NCI-H1048 (cell line): ENCODE measurements at places on chromosomes 1 and 21.

- no peak for DNase-seq
Observed at GRCh38 chr1:93692026-93692425, 10.4 kb upstream of the BCAR3 start.

DNA sequence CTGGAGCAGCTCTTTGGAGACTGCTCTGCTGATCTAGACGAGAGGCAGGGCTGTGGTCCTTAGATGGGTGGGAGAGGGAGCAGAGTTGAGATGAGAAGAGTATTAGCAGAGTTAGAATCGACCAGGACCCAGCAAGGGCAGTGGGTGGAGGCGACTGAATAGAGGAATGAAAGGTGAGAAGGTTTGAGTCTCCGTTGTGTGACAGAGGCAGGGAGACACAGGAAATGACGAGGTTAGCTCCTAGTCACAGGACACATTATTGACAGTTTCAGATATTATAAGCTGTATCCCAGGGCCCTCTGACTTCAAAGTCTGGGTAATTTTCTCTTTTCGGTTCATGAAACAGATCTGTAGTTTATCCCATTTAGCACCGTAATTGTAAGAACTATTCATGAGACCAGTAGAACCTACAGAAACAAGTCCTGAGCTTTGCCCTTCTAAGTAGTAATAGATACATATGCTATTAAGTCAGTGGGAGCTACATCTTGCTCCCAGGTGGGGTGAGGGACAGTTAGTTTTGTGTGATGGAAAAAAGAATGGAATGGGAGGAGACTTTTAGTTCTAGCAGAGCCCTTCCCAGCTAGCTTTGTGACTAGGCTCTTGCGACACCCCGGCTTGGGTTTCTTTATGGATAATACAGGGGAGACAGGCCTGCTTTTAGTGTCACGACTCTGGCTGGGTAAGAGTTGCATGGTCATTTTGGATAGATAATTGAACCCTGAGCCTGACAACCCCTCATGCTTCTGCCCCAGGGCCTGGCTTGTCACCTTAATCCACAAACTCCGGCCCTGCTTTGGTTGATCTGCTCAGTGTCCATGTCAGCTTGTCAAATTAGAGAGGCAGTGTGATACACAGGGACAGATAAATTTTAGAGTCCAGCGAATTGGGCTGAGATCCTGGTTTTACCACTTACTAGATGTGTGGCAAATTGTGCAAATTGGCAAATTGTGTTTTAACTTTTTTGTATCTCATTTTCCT, 70.2 kb downstream of the UCK2 start:
- no peak for DNase-seq

DNA sequence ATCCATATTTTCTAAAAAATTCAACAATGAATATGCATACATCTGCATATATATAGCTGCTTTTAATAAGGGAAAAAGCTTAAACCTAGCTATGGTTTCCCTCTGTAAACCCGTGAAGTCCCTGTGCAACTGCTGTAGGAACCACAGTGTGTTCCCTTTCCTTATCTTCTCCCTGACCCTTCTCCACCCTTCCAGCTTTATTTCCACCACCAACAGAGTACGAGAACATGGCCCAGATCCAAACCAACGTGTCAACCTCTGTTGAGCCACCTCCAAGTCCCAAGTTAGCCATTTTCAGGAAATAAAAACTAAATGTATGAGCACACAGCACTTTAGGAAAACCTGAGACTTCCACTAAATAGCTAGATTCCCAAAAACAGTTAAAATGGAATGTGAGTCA, 20.3 kb downstream of the SUSD4 start:
- no peak for DNase-seq

DNA sequence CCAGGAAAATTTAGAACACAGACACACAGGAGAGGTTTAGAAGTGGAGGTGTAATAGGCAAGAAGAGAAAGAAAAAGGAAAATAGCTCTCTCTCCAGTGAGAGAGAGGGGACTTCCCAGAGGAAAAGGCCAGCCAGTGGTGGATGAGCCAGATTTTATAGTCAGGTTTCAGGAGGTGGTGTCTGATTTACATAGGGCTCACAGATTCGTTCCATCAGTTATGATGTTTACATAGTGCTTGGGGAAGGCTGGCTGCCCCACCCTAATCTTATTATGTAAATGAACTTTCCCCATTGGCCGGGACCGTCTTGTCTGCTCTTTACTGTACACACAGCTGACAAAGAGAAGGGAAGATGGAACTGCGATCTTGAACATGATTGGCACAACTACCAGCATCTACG, 797.3 kb downstream of the PLA2G4A start:
- DNase-seq = peak; percentile 58

DNA sequence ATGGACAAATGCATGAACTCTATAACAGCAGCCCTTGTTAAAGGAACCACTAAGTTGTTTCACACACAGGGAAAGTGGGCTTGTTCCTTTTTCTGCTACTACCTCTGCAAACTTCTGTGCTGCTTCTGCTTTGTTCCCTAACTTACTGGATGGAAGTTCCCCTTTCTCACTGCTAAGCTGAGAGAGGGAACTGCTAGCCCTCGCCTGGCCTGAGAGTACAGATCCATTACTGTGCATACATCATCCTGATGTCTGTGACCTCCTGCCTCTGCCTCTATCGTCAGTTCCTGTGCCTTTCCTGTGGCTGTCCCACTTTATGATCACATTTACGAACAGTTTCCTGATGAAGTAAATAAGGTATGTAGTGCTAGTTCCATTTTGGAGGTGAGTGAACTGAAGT, 3.5 kb downstream of the GNAT2 start:
- DNase-seq = no peak

- no peak for DNase-seq
Observed at GRCh38 chr1:156289857-156290256, 5.6 kb downstream of the GLMP start.

DNA sequence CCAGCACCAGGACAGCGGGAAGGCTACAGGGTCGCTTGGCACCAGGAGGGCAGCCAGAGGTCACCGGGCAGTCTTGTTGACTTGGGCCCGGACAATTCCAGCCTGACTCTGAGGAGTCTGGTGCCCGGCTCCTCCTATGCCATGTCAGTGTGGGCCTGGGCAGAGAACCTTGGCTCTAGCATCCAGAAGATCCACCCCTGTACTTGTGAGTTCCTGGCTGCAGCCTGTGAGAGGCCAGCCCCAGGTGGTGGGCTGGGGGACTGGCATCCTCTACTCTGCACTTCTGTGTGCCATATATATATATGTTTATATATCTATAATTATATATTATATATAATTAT, 11.6 kb upstream of the PTPN7 start:
- no peak for DNase-seq

DNA sequence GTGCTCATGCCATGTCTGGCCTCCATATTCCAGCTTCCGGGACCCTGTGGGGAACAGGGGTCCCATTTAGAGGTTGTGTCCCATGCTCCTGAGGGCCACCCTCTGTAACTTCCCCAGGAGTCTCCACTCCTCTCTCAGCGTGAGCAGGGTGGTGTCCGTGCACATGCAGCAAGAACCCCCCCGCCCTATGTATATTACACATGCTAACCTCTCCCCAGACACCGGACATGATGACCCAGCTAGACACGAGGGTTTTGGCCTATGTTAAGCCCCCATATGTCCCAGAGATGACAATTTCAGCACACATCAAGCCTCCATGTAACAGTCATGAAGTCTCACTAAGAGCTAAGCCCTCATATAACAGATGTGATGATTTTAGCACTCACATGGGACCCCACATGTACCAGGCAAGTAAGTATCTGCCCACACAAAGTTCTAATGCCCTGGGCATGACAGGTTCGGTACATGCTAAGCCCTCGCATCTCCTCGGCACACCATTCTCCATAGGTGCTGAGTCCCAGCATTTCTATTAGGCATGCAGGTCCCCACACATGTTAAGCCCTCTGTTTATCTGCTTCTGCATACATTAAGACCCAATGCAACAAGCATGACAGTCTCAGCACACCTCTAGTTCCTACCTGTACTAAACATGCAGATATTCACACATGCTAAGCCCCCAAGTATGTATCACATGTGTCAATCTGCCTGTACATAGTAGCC, 7.1 kb downstream of the FHL3 start:
- no peak for DNase-seq

DNA sequence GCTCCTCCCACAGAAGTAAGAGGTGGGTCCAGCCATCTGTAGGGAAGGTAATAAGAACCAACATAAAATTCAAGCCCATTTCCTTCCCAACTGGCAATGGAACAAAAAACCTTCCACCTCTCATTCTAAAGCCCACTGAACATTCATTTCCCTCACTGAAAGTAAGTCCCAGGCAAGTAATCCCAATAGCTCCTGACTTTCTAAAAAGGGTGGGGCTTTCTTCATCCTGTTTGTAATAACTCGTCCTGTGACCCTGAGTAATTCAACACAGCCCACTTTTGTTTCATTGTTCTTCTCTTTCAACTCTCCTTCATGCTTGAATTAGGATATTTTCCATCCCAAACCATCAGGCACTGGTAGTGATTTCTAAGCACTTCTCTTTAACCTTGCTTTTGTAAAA, 74.9 kb downstream of the DAB1 start:
- DNase-seq = no peak

- DNase-seq = no peak
Observed at GRCh38 chr1:9373619-9374018, 80.9 kb downstream of the SPSB1 start.

DNA sequence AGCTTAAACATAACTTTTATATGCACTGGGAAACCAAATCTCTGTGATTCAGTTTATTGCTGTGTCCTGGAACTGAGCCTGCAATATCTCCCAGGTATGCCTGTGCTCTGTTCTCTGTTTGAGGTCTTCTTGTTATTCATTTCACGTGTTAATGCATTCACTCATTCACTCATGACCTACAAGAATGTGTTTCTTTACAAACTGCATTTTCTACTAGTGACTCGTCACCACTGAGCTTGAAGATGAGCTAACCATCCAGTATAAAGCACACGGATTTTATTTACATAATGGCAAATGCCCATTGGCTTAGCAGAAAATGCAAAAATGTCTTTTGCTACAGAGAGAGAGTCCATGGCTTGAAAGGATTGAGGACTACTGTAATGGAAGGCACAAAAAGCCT, 75.0 kb upstream of the DUSP10 start:
- no peak for DNase-seq

GRCh38 chr1:17307946-17308345, at the start of gene PADI4:
PADI4 (plus strand) TSS chr1:17308197; CDS start chr1:17308223, 26 bp downstream.
- no peak for DNase-seq

DNA sequence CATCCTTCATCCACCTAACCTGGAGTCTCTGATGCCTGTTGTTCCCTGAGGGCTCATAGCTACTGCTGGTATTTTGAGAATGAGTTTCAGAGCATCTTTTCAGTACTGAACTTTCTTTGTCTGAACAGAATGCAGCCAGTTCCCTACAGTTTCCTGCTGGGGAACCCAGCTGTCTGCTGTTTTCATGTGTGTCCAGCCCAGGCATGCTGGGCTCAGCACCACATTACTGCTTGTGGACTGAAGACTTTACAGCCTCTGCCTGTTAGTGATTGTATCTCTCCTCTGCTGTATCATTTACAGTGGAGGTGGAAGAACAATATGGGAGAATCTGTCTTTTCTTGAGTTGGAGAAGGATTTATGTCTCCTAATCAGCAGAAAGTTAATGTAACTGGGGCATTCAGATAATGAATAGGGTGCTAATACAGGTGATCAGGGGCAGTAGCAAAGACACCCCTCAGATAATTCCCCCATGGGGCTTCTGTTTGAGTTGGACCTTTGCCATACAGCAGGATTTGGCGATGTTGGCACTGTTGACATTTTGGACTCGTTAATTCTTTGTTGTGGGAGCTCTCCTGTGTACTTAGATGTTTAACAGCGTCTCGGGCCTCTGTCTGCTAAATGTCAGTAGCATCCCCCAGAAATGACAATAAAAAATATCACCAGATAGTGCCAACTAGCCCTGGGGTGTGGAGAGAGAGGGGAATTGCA, 207.7 kb downstream of the HHAT start:
- DNase-seq = no peak

- DNase-seq = no peak
Observed at GRCh38 chr1:237867380-237867888, 23.3 kb downstream of the ZP4 start.

DNA sequence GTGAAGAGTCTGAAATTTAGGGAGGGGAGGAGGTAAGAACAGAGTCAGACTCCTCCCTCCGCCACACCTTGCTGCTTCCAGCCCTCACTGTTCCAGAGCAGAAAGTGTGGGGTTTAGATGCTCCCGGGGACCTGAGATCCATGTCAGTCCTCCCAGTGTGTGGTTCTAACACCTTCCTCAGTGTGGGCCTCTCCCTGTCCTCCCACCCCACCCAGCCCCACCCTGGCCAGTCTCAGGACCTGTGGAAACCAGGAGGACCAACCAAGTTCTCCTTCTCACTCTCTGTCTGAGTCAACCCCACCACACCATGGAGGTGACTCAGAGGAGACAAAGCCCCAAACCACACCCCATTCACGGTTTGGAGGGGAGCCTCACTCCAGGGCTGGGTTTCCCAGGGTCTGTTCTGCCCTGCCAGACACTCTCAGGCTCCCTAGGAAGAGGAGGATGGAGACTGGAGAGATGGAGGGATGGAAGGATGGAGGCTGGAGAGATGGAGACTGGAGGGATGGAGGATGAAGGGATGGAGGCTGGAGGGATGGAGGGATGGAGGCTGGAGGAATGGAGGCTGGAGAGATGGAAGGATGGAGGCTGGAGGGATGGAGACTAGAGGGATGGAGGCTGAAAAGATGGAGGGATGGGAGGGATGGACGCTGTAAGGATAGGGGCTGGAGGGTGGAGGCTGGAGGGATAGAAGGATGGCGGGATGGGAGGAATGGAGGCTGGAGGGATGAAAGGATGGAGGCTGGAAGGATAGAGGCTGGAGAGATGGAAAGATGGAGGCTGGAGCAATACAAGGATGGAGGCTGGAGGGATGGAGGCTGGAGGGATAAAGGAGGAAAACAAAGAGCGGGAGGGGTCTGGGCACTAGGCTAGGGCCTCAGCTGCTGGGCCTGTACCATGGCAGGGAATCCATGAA, 100.9 kb upstream of the RUNX3 start:
- no peak for DNase-seq

GRCh38 chr1:243562473-243562872, 287.6 kb downstream of the AKT3 start:
- no peak for DNase-seq

DNA sequence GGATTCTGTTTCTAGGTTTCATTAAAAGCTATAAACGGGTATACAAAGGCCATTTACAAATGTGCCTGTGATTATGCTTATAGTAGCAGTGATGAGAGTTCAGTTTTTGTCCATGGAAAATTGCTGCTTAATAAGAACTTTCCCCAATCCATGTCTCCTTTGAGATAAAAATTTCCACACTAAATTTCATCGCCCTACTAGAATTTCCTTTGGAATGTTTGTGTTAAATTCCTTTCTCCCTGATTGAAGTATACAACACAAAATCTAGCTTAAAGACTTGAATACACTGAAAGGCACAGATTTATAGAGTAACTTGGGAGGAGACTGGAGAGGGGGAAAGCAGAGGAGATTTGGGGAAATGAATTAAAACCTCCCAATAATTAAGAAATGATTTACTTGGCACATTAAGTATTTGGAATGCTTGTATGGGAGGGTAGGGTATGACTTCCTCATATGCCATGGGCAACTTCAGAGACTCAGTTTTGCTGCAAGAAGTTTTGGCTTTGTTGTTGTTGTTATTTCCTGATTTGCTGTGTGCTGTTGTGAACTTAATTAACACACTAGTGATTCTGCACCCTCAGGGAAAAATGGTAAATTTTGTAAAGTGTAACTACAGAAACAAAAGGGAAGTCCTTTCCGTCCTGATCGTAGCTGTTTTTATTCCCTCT, 157.6 kb upstream of the LMO4 start:
- no peak for DNase-seq
